ENCODE measurements at places on chromosomes 4 and X.

DNA sequence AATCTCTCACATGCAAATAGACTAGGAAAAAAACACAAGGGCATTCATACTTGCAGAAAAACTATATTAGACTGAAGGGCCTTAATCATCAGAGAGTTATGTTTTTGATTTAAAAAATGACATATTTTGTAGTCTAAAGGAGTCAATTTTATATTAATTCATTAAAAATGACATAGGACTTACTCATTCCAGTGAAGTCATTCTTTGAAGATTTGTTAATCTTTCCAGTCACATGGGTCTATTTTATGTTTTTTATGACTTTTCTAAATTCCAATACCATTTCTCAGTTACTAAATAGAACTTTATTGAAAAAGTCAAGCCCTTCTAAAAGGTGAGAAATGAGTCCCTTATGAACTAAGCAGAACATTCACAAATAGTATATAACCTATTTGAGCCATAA, 743.8 kb upstream of the INTU start:
- no peak for DNase-seq

DNA sequence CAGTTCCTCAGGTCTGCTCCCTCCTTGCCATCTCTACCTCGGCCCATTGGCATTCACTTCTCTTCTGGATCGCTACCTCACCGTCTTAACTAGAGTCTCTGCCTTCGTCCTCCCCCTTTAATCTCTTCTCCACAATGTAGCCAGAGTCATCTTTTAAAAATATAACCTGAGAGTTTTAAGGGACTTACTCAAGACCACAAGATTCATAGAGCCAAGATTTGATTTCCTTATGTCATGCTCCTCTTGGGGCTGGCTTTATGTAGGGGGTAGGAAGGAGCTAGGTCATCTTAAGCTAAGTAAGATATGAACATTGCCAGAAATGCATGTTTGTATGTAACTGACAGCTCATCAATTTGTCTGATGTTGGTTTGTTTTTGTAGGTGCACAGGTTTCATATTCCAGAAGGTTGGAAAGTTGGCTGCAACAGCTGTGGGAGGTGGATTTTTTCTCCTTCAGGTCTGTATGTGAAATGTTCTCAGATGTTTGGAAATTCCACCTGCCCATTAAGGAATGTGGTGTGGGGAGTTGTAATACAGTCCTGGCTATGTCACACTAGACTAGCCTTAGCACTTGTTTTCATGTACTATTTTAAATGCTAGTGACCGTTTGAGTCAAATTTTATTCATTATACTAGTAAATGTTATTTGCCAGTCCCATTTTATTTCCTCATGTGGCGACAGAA, 19.6 kb downstream of the FUNDC2 start:
- no peak for DNase-seq

GRCh38 chr4:15066140-15066539, 63.9 kb downstream of the CPEB2 start:
- DNase-seq, result no peak

GRCh38 chr4:179467878-179468277, 2025.6 kb upstream of the AGA start:
- DNase-seq, result no peak

GRCh38 chrX:47172971-47173792, 20.4 kb upstream of the UBA1 start:
- no peak for DNase-seq

GRCh38 chr4:144649646-144650045, 3.7 kb downstream of the HHIP start:
- DNase-seq, result no peak

DNA sequence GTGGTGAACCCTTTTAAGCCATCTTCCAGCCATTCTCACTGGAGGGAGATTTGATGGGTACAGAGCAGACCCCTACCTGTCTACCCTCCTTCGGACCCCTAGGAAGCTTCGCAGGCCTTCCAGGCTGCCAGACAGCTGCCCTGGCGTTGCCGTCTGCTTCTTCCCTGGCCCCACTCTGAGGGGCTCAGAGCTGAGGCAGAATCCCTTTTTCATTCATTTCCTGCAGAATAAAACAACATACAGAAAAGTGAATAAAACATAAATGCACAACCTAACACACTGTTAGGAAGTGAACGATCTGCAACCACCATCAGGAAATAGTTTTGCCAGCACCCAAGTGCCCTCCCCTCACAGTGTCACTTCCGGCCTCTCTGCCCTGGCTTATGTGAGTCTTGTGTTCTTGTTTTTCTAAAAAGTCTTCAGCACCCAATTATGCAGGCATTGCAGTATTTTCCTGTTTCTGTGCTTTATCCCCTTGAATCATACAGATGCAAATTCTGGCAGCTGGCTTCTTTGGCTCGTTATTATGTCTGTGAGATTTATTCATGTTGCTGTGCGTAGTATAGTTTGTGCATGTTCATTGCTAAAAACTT, 5.6 kb upstream of the ADD1 start:
- no peak for DNase-seq

DNA sequence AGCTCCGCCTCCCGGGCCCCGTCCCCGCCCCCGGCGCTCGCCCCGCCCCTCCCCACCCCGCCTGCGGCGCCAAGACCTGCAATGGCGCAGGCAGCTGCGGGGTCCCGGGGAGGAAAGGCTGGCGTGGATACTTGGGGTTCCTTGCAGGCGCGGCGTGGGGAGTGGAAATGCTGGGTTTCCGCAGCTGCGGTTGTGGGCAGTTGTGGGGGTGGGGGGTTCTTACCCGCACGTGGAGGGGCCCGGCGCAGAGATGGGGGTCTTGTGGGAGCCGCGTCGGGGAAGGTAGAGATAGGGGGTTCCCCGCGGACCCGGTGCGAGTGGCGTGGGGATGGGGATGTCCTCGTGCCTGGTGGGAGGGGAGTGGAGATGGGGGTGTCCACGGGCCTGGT, 680 bp upstream of the ASMTL start:
- DNase-seq, result no peak

DNA sequence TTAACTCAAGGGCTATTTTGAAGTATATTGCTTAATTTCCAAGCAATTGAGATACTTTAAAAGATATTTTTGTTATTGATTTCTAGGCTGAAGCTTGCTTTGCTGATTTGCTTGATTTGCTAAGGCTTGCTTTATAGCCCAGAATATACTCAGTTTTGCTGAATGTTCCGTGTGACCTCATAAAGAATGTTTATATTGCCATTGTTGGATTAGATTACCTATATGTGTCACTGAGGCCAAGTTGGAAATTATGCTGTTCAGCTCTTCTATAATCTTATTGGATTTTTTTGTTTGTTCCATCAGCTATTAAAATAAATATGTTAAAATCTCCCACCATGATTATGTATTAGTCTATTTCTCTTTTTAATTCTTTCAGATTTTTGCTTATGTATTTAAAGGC, 13.0 kb downstream of the TBC1D19 start:
- no peak for DNase-seq

DNA sequence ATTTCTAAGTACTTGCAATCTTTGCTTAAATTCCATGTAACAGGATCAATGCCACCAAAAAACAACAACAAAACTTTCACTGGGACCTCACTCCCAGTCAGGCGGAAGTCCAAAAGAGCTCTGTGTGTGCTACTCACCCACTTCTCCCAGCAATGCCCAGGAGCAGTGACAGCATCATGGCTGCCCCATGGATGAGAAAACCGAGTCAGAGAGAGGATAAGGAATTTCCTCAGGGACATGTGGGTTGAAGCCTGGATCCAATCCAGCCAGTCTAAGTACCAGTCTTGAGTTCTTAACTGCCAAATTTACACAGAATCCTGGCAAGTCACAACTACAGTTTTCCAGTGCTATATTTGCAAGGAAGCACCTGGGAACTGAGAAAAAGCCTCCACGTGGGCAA, 64.5 kb downstream of the STX18 start:
- no peak for DNase-seq

- no peak for DNase-seq
Measured at GRCh38 chr4:107261241-107261874, 225.2 kb upstream of the DKK2 start.

Measured in breast epithelium (tissue), 4 donors.